ENCODE measurements at places on chromosomes 1 and 21.

DNA sequence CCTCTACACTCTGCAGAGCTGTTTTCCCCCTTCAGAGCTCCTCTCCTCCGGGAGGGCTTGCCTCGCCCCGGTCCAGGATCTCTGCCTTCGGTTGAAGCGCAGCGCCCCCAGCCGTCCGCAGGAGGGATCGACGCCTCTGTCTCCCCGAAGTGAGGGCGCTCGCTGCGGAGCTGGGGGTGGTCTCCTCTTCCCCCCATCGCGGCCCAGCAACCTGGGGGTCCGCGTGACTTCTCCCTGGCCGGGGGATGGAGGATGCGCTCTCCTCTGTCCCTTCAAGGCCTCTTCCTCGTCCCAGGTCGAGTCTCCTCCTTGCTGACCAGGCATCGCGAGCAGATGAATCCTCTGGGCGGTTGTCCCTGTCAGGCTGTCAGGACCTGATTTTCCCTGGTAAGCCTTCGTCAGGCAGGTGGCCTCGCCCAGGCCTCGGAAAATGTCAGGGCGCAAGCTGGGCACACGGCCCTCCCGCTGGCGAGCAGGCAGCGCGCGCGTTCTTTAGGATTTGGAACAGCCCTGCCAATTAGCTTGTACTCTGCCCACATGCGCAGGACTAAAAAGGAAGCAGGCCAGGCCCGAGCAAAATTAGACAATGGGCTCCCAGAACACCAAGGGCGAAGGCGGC lies 90.5 kb downstream of the EDEM3 start:
- DNase-seq, result no peak

GRCh38 chr1:64163431-64163830 lies 40.0 kb upstream of the UBE2U start:
- no peak for DNase-seq

DNA sequence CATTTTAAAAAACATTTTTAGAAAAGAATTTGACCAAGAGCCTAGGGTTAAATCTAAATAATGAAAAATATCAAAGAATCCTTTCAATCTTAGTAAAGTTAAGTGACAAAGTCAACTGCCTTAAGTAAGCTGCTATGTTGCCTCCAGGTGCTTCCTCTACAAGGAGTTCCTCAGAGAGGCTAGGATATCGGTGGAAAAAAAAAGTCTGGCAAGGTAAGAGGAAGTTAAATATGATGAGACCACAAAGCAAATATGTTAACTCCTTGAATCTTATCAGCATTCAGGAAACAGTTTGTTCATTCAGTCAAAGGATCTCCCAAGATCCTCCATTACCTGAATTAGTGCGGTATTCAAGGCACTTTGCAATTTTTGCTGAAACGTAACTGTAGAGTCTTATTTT lies 563.5 kb downstream of the PTPRC start:
- no peak for DNase-seq

DNA sequence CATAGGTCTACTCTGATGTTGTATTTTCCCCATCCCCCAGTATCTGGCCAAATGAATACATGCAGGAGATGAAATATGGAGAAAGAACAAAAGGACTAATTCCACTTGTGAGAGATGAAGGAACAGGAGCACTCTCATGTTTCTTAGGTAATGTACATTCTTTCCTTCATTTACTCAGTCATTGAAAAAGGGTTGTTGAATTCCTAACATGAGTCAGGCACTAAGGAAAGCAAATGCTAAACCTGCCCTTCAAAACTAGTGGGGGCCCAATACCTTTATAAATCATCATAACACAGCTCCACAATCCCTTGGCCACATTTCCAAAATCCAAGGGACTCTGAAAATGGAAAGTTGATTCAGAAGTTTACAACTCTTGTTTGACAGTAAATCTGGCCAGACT lies 94.3 kb downstream of the DIRAS3 start:
- DNase-seq, result no peak

GRCh38 chr1:33231166-33231565 lies 25.1 kb upstream of the ZNF362 start:
- no peak for DNase-seq

GRCh38 chr1:41941381-41941780 lies 22.7 kb upstream of the HIVEP3 start:
- no peak for DNase-seq

GRCh38 chr1:228922722-228923376 lies 187.6 kb downstream of the RHOU start:
- no peak for DNase-seq

- DNase-seq, result no peak
Observed at GRCh38 chr1:248805876-248806275, 19.8 kb downstream of the SH3BP5L start.

- no peak for DNase-seq
Observed at GRCh38 chr21:45845770-45846090, 135.8 kb upstream of the COL6A1 start.

- DNase-seq, result no peak
Observed at GRCh38 chr1:156021093-156021428, 310 bp upstream of the SSR2 start.

DNA sequence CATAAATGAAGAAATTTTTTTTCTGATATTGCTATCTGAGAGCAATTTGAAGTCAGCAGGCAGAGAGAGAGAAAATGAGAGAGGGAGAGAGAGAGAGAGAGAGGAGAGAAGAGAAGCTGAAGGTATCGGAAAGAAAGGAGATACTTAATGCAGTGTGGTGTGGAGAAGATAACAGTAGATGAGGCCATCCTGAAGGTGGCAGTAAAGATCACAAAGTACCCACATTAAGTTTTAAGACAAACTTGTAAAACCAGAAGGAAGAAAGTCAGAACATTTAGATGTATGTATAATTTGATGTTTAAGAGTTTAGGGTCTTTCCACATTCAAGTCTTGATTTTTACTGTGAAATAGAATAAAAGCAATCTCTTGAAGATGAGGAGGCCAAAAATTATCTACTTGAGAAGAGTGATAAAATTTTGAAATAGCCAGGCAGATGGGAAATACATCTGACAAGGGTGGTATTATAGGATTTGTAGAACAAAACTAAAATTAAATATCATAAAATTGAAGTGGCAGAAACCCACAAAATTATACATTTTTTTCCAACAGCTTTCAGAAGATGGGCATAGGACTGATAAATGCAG lies 1753.4 kb downstream of the MRPL39 start:
- DNase-seq, result no peak

DNA sequence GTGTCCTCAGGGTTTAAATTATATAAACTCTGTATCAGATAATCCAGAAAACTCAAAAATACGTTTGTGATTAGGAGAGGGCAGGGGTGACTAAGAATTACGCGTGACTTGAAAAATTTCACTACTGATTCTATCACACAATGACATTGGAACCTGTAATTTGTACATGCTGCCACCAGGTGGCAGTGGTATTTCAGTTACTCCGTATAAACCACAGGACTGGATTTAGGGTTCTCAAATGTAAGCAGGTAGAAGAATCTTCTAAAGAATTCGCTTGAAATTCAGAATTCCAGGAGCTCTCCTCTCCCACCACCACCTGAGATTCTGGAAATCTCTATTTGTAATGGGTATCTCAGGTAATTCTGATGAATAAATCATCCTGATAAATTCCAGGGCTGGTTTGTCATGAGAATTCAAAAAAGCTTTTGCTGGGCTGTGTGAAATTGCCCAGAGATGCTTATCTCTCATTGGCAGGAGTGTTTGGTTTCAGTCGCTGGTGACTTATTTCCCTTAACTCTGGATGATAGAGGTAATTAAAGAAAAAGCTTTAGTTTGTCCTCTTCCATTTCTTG lies 1.7 kb upstream of the KRTAP7-1 start:
- no peak for DNase-seq

GRCh38 chr1:81374481-81374880 lies 426.3 kb upstream of the ADGRL2 start:
- no peak for DNase-seq

DNA sequence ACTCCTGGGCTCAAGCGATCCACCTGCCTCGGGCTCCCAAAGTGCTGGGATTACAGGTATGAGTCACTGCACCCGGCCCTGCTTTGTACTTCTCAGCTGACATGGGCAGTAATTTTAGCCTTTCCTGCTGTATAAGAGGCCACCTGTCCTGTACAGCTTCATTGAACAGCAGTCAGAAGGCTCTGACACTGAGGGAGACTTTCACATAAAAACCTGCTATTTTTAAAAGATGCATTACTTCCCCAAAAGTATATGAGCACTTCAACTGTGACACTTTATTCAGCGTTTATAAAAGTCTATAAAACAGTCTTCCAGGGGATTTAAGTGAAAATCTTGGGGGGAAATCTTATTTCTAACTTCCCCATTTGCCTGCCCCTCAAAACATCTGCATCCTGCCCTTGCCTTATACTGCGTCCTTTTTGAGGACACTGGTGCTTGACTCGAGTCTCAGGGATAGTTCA lies 17.6 kb downstream of the RNU5D-1 start:
- DNase-seq, result no peak

DNA sequence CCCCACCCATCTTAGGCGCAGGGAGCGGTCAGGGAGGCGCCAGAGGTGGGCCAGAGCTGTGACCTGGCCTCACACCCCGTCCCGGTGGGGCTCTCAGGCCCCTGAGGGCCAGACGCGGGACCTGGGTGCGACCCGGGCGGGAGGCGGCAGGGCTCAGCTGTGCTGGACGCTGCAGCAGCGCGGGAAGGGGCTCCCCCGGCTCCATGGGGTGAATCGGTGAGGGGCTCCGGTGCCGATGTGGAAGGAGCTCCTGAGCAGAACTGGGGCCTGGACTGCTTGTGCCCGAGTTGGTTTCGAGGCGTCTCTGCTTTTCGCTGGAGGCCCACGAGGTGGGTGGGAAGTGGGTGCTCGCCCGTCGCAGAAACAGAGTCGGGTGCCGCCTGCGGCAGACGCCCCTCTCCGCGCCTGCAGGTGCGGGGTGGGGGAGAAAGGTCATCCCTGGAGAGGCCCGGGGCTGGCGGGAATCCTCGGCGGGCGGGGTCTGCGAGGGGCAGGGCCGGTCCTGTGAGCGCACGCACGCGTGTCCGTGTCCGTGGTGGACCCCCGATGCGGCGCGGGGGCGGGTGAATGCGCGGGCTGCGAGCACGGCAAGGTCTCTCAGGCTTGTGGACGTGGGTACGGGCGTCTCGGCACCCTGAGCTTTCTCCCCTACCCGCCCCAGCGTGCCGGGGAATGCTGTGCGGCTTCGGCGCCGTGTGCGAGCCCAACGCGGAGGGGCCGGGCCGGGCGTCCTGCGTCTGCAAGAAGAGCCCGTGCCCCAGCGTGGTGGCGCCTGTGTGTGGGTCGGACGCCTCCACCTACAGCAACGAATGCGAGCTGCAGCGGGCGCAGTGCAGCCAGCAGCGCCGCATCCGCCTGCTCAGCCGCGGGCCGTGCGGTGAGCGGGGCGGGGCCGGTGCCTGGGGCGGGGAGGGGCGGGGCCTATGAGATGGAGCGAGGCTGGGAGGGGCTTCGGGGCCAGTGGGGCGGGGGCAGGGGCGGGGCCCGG lies 20.4 kb downstream of the AGRN start:
- no peak for DNase-seq

GRCh38 chr1:186615332-186615731 lies 64.9 kb downstream of the PTGS2 start:
- no peak for DNase-seq

- no peak for DNase-seq
Observed at GRCh38 chr1:152386940-152387339, 27.1 kb downstream of the CRNN start.

- no peak for DNase-seq
Observed at GRCh38 chr1:235429143-235429542, 61.9 kb downstream of the TBCE start.

GRCh38 chr1:35971601-35972000 lies 40.7 kb downstream of the AGO3 start:
- no peak for DNase-seq

- DNase-seq, result no peak
Observed at GRCh38 chr1:63264161-63264560, 58.2 kb upstream of the FOXD3 start.

DNA sequence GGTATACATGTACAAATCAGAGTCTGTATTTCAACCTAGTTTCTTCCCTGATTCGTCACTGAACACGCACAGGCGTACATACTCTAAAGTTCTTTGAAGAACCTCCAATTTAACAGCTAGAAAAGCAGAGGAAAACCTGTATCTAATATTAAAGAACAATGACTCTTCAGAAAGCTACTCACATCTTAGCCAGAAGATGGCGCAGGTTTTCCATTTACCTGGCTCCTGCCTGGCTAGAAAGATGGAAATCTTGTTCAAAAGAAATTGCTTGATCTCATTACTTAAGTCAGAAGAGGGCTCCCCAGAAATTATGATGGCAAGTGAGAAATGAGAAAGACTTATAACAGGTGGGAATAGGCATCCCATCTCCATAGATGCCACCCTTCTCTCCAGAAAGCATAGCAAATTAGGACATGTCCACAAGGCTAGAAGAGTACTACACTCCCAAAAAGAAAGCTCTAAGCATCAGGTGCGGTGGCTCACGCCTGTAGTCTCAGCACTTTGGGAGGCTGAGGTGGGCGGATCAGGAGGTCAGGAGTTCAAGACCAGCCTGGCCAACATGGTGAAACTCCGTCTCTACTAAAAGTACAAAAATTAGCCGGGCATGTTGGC lies 19.0 kb upstream of the L1TD1 start:
- no peak for DNase-seq

DNA sequence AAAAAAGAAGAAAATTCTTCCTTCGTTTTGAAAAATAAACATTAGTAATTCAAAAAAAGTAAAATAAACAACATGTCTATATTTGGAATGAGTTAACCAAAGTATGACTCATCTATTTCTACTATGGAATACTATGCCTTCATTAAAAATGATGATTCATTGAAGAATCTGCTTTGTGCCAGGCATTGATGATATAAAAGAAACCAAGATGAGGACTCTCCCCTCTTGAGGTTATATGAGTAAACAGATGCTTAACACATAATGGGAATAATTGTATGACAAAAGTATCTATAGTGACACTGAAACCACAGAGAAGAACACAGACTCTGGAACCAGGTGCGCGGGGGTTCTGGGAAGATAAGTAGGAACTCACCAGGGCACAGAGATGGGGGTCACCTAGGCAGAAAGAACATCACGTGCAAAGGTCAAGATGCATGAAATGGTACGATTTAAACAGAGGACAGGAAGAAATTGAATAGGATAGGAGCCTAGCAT lies 18.8 kb downstream of the ELF3 start:
- DNase-seq, result peak; percentile 98

DNA sequence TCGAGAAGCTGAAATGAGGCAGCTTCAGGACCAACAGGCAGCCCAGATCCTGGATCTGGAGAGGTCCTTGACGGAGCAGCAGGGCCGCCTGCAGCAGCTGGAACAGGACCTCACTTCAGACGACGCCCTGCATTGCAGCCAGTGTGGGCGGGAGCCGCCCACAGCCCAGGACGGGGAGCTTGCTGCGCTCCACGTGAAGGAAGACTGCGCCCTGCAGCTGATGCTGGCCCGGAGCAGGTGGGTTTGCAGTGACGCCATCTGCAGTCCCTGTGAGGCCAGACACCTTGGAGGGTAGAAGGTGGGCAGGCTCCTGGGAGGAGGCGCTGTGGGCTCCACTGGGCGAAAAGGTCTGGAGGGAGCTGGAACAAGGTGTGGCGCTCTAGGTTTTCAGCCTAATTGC lies 39.7 kb downstream of the PCNT start:
- DNase-seq, result no peak

DNA sequence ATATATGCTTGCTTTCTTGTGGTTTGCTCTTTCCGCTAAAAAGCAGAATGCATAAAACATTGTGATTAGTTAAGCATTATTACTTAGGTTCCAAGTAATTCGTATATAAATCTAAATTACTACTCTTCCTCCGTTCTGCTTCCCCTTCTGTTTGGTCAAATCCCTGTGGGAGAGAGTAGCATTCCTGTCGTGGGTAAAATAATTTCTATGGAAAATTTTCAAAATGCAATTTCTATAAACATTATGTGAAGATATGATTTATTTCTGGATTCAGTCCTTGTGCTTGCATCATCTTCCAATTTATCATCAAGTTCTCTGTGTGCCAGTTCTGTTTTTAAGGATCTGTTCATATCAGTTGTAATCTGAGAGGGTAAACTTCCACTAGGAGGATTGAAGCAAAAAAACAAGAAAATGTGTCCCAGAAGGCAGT lies 7.2 kb upstream of the WARS2 start:
- no peak for DNase-seq

Measured in NCI-H187 treated with DMSO at 0.1 percent for 48 hours (cell line).